ENCODE measurements at places on chromosomes 11 and 22.

DNA sequence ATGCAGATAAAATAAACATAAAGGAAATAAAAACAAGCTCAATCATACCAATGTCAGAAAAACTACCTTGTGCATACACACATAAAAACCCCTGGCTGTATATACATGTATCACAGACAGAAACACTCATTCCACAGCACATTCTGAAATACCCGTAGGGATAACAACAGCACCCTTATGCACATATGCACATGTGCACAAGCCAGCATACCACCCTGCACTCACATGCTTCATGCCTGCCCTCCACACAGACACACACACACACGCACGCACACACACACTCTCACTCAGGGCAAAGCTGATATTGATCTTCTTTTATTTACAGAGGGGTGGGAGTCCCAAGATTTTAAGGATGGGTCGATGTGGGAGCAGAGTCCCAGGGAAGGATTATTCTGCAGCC is 92.1 kb downstream of the CSNK2A3 start:
- DNase-seq, result no peak

DNA sequence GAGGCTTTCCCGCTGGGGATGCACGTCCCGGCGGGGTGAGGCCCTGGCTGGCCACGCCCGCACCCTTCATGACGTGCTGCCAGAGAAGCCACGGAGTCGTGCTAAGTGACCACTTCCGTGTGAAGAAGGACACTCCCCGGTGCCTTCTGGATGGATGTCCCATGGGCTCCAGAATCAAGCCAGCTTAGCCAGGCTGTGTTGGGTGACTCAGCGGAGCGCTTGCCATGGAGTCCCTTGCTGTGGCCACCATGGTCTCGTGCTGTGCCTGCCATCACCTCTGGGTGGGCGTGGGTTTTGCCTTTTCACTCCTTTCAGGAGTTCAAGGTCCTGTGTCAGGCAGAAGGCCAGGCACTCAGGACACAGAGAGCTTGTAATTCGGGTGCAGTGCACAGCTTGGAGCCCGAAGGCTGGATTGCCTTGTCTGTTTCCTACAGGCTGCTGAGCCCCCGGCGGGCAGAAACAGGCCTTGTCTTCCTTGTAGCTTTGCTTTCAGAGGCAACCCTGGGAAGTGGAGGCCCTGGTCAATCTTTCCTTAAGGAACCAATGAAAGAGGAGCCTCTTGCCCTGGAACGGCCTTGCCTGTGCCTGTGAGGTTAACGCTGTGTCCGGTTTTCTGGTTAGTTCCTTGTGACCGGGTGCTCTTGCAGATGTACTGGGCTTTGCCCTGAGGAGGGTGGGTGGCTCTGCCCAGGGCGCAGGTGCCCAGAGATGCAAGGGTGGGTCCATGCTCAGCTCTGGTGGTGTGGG is 268.6 kb downstream of the TBC1D22A start:
- DNase-seq, result no peak

DNA sequence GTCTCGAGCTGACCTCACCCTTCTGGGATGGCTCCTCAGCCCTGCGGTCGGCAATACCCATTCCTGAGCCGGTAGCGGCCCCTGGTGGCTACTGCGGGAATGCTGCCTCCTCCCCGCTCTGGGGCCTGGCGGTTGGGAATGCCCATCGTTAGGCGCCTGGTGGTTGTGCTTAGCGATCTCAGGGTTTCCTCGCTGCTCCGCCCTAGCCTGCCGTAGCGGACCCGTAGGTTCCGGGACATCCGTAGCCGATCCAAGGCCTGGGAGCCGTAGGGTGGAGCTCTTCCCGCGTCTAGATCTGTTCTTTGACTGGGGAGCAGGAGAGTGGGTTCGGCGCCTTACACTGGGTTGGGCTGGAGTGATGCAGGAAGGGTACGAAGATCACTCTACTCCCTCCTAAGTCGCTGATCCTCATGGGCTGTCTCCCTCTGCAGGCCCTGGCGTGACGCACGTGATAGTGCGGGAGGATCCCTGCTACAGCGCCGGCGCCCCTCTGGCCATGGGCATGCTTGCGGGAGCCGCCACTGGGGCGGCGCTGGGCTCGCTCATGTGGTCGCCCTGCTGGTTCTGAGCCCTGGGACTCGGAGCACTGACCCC is 14.8 kb downstream of the PLEKHB1 start:
- peak; percentile 95 for DNase-seq

DNA sequence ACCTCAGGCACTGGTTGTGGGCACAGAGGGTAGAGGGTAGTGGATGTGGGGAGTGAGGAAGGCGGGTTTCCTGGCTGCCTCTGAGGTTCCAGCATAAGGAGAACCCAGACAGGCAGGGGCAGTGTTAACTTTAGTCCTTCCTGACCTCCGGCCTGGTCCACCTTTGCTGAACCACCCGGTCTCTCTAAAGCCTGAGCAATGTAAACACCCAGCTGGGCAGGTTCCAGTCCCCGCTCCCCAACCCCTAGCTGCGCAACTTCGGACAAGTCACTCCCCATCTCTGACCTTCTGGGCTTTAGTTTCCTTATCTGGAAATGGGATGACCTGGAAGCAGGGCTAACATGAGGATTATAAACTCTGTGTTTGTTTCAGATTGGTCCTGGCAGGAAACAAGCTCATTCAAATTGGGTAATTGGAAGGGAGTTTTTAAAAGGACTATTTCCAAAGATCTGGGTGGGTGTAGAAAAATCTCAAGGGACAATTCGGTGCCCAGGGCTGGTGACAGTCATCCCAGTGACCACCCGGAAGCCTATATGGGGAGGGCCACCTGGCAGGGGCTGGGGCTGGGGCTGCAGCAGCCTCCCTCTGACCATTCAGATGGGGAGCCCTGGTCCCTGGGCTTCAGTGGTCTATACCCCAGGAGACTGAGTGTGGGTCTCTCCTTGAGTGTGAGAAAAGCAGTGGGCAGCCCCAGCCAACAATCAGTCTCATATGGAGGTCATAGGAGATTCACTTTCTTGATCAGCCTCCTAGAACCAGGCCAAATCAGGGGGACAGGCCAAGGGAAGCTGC is 108.3 kb upstream of the SYT13 start:
- DNase-seq, result no peak

- no peak for DNase-seq
Observed at GRCh38 chr11:84854498-84854880, 772.7 kb downstream of the DLG2 start.

DNA sequence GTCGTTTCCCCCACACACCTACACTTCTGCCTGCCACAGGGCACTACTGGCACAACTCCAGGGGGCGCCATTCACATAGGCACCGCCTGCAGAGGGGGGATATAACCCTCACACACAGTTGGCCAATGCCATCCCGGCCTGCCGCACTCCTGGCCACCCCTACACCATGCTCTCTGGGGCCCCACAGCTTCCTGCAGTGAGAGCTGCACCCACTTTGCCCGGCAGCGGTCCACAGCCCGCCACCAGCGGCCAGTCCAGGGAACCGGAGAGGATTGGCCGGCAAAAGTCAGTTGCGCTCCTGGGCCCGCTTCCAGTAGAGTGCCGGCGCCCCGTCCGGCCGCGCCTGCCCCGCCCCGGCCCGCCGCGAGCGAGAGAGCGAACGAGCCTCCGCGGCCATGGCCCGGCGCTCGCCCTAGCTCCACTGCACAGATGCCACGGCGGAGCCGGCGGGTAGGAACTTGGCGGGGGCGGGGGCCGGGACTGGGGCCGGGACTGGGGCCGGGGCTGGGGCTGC is 25.6 kb upstream of the SUSD2 start:
- DNase-seq, result peak; percentile 87

DNA sequence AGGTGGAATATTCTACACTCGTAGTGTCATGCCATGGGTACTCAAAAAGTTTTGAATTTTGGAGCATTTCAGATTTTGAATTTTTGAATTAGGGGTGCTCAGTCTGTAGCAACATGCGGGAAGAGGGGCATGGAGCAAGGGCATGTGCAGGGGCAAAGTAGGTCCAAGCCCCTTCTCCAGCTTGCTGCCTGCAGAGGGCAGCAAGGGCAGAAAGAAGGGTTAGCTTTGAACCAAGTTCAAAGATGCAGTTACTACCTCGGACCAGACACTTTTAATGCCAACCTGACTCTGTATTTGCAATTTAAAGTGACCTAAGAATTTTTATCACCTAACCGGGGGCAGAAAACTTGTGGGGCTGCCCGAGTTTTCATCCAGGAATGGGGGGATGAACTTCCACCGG is 68.2 kb downstream of the CD82 start:
- DNase-seq, result peak; percentile 28

DNA sequence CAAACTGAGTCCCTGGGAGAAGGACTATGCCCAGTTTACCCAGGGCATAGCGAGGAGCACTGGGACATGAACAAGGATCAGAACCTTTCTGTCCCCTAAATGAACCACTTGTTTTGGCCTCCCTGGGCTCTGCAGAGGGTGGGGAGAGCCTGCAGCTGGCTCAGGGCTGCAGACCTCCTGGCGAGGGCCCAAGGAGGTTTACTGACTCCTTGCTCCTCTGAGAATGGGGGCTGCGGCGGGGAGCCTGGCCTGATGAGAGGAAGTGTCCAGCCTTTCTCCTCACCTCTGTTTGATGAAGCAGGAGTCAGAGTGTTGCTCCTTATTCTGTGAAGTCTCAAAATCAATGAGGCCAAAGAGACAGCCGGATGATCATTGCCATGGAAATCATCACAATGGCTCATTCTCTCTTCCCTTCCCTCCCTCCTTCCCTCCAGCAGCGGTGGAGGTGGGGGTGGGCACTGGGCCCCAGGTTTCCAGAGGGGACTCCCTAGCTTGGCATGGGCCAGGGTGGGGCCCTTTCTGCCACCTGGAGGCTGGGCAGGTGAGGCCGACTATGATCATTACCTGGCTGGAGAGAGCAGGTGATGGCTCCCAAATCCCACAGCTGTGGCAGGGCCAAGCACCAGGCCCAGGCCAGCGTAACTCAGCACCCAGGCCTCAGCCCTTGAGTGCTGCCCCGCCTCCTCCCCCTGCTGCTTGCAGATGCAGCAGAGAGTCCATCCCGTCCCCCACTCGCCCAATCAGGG is 169.7 kb downstream of the CEP164 start:
- DNase-seq, result no peak

DNA sequence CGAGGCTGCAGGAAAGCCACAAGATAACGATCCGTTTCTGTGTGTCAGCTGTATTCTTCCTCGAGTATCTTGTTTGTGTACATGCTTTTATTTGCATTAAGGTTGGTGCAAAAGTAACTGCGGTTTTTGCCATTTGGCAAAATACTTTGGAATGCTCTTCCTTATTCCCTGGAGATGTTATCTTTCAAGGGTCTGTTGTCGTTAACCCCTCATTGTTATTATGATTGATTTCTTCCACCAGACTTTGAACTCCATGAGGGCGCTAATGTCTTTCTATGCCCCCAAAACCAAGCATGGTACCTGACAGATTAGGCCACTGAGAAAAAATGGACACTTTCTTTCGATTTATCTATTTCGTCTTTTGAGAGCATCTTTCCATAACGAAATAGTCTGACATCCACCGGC is 563 bp upstream of the PSMA1 start:
- no peak for DNase-seq

GRCh38 chr11:57421066-57421465 is 5.9 kb downstream of the SLC43A3 start:
- no peak for DNase-seq

DNA sequence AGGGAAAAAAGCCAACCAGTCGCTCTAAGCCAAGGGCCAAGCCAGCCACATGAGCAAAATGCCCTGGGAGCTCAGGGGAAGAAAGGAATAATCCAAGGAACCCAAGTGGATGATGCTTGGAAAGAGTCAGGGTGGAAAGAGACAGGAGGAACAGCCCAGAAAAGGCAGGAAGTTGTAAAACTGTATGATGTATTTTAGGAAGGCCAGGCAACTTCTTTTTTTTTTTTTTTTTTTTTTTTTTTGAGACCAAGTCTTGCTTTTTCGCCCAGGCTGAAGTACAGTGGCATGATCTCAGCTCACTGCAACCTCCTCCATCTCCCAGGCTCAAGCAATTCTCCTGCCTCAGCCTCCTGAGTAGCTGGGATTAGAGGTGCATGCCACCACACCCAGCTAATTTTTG is 1.6 kb downstream of the LGALS12 start:
- no peak for DNase-seq

- DNase-seq, result no peak
Observed at GRCh38 chr22:43689356-43689755, 122.7 kb downstream of the EFCAB6 start.

DNA sequence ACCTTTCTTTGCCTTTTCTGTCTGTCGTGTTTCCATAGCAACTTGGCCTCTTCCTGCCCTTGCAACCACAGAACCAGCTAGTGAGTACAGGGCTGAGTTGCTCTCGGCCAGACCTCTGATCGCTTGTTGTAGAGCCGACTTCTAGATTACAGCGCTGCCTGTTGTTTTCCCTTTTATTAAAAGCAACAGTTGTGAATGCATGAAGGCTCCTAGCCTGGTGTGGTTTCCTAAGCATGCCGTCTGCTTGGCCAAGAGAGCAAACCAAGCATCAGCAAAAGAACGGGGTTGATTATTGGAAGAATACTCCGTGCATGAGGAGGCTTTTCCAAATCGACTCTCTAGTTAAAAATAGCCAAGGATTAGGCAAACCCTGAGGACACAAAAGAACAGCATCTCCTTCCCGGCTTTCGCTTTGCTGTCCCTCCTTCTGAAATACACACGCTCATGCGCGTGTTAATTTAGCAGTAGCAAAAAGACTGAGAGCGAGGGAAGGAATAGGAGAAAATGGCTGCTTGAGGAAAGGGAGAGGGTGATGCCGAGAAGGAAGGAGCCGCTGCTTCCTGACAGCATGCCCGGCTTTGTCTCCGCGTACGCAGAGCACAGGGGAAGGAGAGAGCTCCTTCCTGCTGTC is 71.5 kb upstream of the TTC12 start:
- DNase-seq, result peak; percentile 88

- DNase-seq, result no peak
Observed at GRCh38 chr22:20583471-20583922, 76.1 kb downstream of the MED15 start.

GRCh38 chr11:118206391-118207031 is 18.3 kb downstream of the JAML start:
- DNase-seq, result no peak

DNA sequence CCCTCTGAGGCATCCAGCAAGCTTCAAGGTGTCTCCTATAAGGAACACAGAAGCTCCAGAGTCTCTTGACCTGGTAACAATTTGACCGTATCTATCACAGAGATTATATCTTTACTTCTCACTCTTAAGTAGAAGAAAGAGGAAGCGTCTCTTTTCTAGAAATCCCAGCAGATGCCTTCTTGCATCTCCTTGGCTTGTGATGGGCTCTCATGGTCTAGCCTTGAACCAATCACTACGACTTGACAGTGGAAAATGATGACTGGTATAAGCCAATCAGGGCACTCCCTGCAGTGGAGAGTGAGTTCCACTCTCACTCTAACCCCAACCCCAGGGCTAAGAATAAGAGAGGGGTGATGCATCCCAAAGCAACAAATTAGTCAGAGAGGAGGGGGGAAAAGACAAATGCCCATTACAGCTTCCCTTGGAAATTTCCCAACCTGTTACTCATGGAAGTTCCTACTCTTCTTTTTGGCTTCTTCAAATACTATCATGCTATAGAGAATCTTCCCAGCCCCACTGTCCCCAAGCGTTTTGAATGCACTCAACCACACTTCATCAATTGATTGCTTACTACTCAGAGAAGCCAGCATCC is 293.5 kb downstream of the MN1 start:
- no peak for DNase-seq

GRCh38 chr11:92775003-92775676 is 194.3 kb upstream of the MTNR1B start:
- no peak for DNase-seq

- DNase-seq, result peak; percentile 7
Observed at GRCh38 chr11:129694966-129695365, 120.7 kb upstream of the TMEM45B start.
